Neuronal stem cell (in vitro differentiated cells): ENCODE measurements at places on chromosomes 3 and 15.
A peak's percentile ranks its signal among the peaks of the same experiment; 100 is the strongest.

DNA sequence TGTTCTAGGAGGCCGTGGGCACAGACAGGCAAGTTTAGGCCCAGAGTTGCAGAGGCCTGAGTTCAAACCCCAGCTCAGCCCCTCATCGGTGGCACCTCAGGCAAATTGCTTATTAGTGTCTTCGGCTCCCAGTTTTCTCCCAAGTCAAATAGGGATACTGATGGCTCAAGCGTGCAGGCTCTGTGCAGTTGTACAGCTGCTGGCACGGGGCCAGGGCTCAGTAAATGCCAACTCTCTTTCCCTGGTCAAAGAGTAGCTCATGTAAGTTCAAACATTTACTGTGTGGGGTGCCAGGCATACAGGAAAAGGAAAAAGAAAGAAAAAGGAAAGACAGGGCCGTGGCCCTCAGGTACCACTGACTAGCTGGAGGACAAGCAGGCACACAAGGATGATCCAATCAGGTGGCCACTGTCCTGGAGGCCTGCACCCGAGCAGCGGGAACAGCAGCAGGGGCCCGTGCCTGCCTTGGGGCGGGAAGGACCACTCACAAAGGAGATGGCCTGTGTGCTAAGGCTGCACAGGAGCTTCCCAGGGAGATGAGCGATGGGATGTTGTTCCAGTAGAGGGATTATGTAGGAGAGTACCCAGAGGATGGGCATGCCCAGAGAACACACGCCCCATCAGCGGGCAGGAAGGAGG lies 70.8 kb downstream of the TBC1D2B start:
- DNase-seq, result no peak

GRCh38 chr3:64691051-64691450 lies 3.3 kb upstream of the ADAMTS9 start:
- DNase-seq, result no peak

DNA sequence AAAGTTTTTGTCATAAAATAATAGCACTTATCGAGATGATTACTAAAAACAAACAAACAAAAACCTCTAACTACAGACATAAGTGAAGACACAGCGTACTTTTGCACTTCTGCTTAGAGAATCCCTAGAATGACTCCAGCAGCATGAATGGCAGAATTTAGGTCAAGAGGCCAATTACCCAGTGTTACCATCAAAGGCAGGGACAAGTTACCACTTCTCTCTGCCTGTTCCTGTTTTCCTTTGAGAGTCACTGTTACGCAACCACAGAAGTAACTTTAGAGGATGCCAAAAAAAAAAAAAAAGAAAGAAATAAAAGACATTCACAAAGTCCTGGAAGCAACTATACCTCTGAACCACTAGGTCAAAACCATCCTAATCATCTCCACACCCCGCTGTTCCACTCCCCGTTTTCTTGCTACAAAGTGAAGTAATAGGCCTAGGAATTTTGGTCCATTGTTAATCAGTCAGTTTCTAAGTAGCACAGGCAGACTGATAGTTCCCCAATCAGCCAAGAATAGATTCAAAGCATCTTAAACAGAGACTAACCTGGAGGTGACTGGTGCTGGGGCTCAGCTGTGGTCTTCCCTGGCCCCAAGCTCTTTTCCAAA lies 41.9 kb downstream of the FMN1 start:
- no peak for DNase-seq

DNA sequence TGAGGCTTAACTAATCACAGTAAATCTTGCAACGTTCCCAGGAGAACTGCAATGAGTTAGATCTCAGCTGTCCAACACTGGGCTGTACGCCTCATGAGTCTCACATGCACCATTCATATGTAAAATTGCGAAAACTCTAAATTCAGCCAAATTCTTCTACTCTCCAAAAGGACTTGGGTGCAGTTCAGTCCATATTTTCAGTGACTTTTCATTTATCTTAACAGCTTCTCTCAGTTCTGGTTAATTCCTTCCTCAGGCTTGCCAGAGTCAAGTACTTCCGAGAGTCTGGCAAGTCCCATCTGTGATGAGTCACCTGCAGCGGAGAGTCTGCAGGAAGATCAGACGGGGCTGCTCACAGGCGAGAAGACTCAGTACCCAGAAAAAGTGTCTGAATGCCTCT lies 11.5 kb downstream of the CCDC80 start:
- DNase-seq, result no peak

- DNase-seq, result no peak
Observed at GRCh38 chr3:80263260-80263659, 495.5 kb upstream of the ROBO1 start.

GRCh38 chr3:33057320-33058298 lies 39.3 kb downstream of the GLB1 start:
- DNase-seq, result no peak

GRCh38 chr3:58560771-58561311 lies 16.4 kb downstream of the FAM107A start:
- peak; percentile 88 for DNase-seq

DNA sequence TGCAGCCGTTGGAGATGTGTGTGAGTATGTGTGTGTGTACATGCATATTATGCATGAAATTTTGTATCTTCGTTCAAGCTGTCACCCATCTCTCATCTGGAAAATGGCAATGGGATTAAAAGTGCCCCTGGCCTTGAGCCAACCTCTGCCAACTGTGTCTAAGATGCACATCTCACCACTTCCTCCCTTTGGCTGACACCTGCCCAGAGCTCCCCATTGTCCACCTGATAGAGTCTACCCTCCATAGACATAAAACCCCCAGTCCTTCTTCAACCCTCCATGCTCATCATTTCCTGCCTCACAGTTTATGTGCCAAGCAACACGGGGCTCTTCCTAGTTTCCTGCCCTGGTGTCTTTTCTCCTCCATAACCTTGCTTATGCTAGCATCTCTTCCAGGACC lies 187.5 kb upstream of the HES1 start:
- DNase-seq, result no peak

- peak; percentile 61 for DNase-seq
Observed at GRCh38 chr3:12992629-12993516, 80.4 kb downstream of the IQSEC1 start.

- DNase-seq, result no peak
Observed at GRCh38 chr3:55497250-55497649, 10.1 kb upstream of the WNT5A start.

DNA sequence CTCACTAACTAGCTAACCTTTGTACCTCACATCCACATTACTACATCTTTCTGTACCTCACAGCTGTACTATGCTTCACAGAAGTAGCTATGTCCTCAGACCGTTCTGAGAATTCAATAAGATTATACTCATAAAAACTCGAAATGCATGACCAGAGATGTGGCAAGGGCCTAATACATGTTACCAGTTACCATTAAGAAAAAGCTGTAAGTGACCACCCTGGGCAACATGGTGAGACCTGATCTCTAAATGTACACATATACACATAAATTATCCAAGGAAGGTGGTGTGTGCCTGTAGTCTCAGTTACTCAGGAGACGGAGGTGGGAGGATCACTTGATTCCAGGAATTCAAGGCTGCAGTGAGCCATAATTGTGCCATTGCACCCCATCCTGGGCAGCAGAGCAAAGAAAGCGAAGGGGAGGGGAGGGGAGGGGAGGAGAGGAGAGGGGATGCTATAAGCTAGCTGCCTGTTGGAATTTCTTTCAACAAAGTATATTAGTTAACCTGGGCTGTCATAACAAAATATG lies 482.6 kb upstream of the ZNF717 start:
- no peak for DNase-seq

DNA sequence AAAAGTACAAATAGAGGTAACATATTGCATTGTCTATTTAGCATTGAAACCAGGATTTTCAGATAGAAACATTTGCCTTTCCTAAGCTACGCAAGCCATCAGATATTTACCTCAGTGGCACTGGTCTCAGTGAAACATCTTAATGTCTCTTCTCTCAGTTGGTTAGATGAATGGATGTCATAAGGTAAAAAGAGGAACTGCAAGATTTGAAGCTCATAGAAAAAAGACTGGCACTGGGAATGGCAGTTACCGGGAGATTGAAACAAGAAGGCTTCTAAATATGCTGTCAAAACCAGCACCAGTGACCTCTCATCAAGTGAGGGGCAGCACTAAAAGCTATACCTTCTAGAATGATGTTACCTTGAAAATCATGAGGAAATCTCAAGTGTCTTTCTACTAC lies 486.4 kb downstream of the FHIT start:
- DNase-seq, result no peak

GRCh38 chr15:85795337-85796305 lies 896 bp upstream of the KLHL25 start:
- no peak for DNase-seq

DNA sequence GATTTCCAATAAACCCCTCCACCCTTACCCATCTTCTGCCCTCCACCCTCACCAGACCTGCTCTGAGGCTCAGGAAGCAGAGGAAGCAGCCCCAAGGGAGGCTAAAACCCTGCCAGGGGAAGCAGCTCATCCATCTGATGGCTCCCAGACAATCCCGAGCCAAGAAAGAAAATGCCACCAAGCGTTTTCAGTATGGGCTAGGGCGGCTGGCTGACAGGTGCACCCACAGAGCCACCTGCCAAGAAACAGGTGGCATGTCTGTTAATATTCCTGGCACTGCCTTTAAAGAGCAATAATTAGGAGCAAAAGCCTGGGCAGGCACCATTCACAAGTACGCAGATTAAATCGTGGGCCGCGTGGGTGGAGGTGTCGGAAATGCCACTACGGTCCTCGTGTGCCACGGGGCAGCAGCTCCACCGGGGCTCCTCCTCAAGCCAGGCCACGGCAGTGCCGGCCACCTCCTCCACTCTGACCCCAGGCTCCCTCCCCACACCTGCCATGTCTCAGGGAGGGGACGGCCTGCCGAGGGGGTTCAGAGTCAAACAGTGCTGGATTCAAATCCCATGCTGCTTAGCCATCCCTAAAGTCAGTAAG lies 23.9 kb upstream of the GRIP2 start:
- DNase-seq, result no peak

DNA sequence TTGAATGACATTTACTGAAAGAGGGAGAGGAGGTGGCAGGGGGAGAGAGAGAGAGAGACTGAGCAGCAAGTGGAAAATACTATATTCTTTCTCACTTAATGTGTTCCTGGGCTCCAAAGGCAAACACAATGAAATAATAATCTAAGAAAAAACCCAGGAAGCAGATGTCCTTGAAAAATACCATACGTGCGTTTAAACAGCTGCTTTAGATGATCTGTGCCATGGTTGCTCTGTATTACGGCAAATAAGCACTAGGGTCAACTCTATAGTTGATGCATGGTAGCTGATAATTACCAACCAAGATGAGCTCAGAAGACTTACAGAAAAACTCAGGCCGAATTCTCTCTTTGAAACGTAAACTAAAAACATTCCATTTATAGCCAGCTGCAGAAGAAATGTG lies 410.3 kb upstream of the TBL1XR1 start:
- DNase-seq, result no peak

DNA sequence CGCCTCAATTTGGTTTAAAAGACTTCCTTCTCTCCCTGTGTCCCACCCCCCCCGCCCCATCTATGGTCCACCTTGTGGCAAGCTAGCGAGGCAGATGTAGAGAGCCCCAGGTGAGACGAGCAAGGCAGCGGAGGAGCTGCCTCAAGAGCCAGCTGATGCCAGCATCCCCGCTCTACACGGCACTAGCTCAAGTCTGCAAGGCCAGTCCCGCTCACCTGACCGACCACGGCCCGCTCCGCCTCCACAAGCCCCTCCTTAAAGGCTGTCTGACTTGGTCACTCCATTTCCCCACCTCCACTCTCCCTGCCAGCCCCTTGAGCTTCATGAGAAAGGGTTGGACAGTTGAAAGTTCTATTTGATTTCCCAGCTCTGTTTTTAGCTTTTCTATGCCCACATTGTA lies 56.2 kb upstream of the IGF1R start:
- DNase-seq, result no peak

- no peak for DNase-seq
Observed at GRCh38 chr15:72077950-72078349, 40.0 kb downstream of the MYO9A start.

GRCh38 chr3:131236421-131236820 lies 145.2 kb upstream of the NUDT16 start:
- no peak for DNase-seq

DNA sequence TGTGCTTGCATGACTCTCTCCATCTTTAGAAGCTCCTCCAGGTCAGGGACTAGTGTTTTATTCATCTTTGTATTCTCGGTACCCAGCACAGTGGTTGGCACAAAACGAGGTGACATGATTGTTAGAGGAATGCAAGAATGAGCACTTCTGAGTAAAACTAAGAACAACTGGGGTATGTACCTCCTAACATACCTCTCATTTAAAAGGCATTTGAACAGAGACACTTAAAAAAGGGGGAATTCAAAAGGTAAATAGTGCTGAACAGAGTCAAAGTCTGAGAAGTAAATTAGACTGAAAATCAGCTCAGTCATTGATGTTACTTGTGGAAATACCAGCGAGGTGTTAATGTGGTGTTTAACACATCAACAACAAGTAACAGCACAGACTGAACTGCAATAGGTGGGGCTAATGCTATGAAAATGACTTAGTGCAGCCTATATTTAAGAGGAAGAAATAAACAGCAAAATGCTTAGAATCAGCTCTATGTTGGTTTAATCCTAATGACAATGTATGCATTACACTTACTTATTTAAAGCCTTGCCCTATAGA lies 102.4 kb downstream of the TMCO5A start:
- DNase-seq, result no peak

DNA sequence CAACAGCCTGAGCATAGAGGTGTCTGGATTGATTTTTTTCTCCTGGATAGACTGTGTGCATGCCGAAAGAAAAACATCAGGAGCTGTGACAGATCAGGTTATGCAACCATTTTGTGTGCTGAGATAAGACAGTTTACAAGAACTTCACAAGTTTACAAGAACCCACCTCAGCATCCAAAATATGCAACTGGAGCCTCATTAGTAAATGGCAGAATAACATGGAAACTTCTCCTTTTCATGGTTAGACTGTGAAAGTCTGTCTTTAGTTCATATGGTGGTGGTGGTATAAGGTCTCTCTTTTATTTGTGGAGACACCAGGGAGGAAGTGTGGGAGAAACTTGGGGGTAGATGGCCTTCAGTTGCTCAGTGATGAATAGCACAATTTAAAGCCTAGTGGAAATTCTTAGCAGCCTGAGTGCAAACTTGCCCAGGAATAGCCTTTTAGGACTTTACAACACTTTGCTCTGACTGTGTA lies 3.7 kb upstream of the ZNF609 start:
- no peak for DNase-seq

DNA sequence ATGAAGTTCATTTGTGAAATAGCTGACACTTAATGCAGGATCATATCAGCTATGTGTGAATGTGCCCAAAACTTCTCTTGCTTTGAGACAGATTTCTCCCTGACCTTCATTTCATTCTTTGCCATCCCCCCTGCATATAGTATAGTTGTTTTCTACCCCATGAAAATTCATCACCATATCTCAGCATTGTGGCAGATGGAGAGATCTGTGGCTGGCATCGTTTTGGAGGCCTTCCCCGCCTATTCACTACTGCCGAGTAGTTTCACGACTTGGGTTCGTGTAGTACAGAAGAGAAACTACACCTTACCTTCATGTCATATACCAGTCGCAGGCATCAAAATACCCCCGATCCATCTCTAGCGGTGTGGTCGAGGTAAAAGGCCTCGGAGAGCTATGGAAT lies 66.2 kb upstream of the SELENOK start:
- no peak for DNase-seq

- no peak for DNase-seq
Observed at GRCh38 chr3:167691366-167691765, 37.6 kb upstream of the WDR49 start.
